ENCODE measurements at places on chromosomes 6 and 20. TPM values are rescaled to one million over a fixed set of nuclear protein-coding genes. Genes with fewer than 3 reads are reported as not detected.

The KCNK17 gene
- not detected for total RNA-seq

The LTB gene
- total RNA-seq, result not detected

The CFAP206 gene
- total RNA-seq, result 1.9 TPM

The OLIG3 gene
- 75.1 TPM for total RNA-seq

The MEI4 gene
- 0.86 TPM for total RNA-seq

The ACTR5 gene
- 10.1 TPM for total RNA-seq

DNA sequence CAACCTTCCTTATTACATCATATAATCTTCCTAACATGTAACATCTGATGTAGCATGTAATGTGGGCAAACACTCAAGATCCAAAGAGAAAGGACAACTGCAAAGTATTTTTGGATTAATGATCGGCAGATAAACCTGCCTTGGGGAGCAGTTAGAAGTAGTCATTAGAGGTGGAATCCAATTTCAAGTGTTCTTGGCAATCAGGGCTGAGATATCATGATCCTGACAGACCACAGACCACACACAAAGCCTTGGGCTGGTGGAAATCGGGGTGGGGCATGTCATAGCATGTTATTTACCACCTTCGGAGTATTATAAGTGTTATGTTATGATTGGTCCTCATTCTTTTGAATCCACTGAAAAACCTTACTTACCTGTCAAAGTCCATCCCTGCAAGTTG is 16.3 kb downstream of the NCOA5 start:
- no peak for DNase-seq

DNA sequence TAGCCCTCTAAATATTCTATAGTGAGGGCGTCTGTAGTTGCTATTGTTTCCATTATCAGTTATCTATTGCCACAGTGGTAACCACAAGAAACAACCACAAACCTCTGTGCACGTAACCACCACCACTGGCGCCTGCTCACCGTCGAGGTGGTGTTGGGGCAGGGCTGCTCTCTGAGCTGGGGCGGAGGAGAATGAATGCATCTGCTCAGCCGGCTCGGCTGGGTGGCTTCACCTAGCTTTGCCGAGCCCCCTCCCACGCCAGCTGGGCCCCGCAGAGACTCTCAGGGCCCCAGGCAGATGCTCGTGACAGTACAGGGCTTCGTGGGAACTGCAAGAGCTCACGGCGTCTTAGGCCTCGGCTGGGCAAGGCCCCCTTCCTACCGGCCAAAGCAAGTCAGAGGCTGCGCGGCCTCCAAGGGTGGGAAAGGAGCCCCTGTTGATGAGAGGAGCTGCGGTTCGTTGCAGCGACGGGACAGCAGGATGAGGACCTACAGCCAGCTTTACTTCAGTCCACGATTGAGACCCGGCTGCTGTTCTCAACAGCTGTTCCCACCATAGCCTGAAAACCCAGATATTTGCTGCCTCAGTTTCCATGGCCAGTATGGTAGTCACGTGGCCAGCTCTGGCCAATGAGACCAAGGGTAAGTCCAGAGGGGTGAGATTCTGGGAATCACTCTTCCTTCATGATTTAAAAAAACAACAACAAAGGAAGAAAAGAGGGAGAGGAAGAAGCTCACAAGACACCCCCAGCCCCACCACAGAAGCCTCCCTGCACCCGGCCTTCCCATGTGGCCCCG is 120.2 kb upstream of the AFDN start:
- DNase-seq, result no peak

GRCh38 chr6:32794510-32794909 is 22.3 kb downstream of the HLA-DOB start:
- no peak for DNase-seq

- DNase-seq, result peak; percentile 78
Observed at GRCh38 chr6:132798869-132799538, 567 bp upstream of the SLC18B1 start.

- DNase-seq, result no peak
Observed at GRCh38 chr6:168678077-168678476, 237.1 kb downstream of the SMOC2 start.

DNA sequence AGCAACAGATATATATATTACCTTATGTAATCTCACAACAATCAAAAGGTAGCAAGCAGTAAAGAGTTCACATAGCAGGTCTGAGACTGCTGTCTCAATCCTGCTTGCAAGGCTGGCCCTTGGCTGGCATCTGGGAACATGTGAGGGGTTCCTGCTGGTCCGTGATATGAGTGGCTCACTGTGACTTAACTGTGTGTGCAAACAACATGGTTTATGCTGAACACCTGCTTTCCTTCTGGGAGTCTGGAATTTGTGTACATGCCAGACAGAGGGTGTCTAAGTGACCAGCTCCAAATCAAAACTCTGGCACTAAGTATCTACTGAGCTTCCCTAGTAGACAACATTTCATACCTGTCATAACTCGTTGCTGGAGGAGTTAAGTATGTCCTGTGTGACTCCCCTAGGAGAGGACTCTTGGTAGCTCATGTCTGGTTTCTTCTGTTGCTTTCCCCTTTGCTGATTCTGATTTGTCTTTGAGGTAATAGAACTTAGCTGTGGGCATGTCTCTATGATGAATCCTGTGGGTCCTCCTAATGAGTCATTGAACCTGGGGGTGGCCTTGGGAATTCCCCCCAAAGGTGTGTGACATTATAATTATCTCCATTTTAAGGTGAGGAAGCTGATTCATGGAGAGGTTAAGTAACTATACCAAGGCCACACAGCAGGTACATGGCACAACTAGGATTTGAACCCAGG is 131.6 kb upstream of the NEDD9 start:
- DNase-seq, result no peak

GRCh38 chr6:68108233-68108835 is 526.7 kb upstream of the ADGRB3 start:
- DNase-seq, result no peak

GRCh38 chr6:129251669-129252376 is 368.9 kb downstream of the LAMA2 start:
- peak; percentile 32 for DNase-seq
